ENCODE measurements at places on chromosomes 1 and 21. TPM values are rescaled to one million over a fixed set of nuclear protein-coding genes. Genes with fewer than 3 reads are reported as not detected.

The HSD3B2 gene
- total RNA-seq = not detected

The BECN2 gene
- total RNA-seq = not detected

The L1TD1 gene
- under 0.01 TPM for total RNA-seq

The PRAMEF6 gene
- not detected for total RNA-seq

The ERVH48-1 gene
- total RNA-seq = not detected
